ENCODE measurements at places on chromosomes 12 and 14.

DNA sequence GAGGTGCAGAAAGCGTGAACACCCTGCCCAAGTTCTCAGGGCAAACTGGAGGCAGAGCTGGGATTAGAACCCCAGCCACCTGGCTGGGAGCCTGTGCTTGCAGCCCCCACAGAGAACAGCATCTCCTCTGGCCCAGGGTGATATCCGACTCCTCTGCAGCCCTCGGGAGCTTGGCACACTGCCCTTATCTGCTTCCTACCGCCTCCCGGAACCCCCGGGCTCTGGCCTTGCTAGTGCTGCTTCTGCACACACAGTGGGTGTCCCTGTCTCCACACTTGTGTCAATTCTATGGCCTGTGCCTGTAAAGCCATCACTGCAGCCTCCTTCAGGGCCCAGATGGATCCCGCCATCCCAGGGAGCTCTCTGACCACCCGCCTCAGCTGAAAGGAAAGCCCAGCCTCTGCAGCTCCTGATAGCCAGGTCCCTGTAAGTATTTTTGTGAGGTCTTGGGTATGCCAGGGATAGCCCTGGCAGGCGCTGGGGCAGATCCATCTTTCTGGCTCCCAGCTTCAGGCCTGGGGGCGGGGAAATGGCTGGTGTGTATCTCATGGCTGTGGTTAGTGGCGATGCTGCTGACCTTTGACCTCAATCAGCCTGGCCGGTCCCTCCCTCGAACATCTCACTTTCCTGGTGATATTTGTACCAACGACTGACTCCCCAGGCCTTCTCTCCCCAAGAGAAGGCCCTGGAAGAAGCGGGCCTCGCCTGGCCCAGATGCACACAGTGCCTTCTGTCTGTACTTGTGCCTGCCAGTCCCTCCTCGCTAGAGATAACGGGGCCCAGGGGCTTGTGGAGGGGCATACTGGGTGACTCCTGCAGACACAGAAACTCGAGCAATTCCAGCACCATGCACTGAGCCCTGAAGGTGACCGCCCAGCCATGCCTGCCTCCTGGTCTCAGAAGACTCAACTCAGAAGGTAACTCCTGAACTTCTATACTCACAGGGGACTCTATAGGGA is 183.8 kb downstream of the CALM1 start:
- DNase-seq = no peak

DNA sequence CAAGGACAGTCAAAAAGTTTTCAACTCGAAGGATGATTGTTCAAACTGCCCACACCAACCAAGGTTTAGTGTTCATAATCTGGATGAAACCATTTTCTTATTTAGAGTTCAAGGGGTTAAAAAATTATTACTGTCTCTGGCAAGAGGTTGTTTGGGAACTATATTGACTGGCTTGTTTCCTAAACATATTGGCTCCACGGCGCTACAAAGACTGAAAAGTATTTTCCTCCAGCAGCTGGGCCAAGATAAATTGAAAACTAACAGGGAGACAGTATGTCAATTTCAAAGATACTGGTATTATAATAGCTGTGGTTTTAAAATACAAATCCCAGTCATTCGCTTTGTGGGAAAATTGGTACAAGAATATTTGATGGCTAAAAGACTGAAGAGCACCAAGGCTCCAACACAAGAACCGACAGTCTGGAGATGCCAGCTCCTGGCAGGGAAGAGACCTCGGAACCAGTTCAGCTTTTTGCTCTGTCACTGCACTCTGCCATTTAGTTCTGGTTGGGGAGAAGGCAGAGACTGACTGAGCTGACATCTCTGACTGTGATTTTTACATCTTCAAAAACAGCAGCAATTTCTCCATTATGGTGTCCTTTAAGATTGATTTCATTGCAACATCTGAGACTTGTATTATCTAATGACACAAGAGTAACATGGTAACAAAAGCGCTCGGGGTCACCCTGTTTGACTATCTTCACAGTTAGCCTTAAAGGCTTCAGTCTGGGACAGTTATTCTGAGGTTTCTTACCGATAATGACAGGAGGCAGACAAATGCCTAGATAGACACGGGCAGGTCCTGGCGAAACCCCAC is 62.0 kb downstream of the ST8SIA1 start:
- no peak for DNase-seq

- no peak for DNase-seq
Measured at GRCh38 chr14:71625891-71626701, 306.1 kb upstream of the RGS6 start.

DNA sequence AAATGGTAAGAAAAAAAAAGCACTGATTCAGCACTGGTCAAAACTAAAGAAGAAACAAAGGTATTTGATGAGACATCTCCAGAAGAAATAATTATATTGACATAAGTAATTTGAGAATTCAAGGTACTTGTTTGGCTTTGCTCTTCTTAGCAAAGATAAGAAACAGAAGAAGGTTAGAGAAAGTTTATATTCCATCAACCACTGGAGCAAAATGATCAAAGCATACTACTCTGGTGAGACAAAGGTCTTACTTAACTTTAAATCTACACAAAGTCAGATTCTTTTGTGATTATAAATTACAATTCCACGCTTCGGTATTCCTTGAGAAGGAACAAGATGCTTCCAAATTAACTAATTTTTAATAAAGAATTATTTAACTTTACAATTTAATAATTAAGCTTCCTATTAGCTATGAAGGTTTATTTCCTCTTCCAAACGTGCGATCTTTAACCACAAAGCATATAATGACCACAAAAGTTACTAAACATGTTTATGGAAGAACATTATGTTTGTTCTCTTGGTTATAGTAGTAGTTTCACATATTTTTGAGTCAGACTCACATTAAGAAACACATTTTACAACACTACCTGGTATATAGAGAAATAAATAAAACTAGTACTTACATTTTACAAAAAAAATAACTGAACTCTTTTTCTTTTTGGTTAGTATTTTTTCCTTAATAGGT is 53.4 kb downstream of the METTL25 start:
- no peak for DNase-seq

DNA sequence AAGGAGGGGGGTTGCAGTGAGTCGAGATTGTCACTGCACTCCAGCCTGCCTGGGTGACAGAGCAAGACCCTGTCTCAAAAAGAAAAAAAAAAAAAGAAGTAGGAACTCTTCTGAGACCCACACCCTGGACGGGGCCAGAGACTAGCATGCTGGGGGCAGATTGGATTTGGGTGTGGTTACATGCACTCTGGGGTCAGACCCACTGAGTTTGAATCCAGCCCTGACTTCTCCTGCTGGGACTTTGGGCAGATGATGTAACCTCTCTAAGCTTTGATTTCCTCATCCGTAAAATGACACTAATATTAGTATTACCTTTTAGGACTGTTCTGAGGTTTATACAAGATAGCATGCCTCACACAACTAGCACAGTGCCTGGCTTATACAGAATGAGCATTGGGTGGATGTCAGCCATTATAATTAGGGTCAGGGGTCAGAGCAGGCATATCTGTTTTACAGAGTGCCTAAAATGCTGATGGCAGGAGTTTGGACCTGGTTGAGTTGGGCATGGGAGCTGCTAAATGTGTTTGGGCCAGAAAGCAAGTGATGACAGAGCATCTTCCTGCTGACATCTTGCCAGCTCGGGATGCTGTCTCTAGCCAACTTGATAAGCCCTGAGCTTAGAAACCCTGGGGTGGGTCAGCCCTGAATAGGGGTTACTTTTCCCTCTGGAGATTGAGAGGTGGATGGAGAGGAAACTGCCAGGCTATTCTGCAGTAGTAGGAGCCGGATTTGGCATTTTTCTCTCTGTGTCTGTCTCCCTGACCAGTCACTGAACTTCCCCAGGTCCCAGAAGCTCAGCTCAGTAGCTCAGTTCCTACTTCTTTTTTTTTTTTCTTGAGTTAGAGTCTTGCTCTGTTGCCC is 15.5 kb downstream of the TPCN1 start:
- no peak for DNase-seq

DNA sequence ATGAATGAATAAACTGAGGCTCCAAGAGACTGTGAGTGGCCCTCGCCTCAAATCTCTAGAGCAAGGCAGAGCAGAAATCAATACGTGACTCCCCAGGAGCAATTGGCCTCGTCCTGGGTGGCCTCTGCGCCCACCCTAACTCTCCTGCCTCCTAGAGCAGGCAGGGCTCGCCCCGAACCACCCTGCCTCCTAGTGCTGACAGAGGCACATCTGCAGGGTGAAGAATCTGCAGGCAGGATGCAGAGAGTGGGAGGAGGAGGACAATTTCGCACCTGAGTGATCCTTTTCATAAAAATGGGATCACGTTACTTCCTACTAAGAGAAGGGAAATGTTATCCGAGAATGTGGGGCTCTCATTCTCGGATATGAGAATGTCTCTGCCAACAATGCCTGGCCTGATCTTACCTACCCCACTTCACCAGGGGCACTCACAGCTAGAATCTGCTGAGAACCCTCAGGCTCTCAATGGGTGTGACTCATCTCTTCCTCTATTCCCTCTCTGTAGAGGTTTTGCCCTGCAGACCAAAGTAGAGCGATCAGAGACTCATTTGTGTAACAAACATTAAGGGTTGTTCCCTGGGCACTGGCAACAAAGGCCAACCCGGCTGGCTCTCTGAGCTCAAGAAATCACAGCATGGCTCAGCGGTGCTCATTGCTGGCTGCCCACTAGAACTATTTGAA is 61.7 kb upstream of the BCL2L14 start:
- no peak for DNase-seq

- no peak for DNase-seq
Measured at GRCh38 chr12:57250956-57251355, at the start of gene STAC3. TSS of gene STAC3 (minus strand) at chr12:57251187. CDS start at chr12:57249636, 1,551 bp downstream.

DNA sequence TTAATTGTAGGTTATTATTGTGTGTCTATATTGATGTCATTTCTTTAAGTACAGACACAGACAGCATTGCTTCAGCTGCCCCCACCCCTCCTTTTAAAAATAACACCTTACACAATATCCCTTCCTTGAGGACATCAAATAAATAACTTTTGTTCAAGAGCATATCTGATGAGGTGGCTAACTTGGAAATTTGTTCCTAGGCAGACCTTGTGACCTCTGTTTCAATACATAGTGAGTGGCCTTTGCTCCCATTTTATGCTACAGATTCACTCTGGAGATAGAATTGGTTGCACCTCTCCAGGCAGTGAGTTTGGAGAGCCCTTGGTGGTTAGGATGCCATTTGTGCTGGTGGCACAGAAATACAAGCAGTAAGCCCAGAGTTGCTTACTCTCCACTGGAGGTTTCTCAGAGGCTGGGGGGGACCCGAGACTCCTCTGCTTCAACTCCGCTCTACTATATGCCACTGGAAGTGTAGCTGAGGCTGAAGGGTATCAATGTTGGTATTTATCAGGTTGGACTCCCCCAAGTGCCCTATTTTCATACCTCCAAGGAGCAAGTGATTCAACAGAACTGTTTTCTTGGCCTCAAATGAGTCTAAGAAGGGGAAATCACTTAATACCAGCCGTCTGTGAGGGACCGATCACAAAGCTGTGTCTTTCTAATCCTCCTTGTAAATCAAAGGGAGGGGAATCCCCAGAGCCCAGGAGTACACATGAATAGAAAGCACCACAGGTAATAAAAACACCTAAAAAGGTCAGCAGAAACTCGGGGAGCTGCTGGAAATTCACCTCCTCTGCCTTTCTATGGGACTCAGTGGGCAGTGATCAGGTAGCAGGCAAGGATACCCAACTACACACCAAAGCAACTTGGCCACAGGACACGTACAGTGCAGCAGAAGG is 463.1 kb downstream of the RAD51B start:
- no peak for DNase-seq

- DNase-seq = no peak
Measured at GRCh38 chr12:132456186-132456943, 33.6 kb upstream of the FBRSL1 start.
